GM12892 (cell line): ENCODE measurements at places on chromosomes 4 and X.

- DNase-seq, result no peak
These were observed 142.9 kb upstream of the MBNL3 start for GRCh38 chrX:132631579-132632232.

DNA sequence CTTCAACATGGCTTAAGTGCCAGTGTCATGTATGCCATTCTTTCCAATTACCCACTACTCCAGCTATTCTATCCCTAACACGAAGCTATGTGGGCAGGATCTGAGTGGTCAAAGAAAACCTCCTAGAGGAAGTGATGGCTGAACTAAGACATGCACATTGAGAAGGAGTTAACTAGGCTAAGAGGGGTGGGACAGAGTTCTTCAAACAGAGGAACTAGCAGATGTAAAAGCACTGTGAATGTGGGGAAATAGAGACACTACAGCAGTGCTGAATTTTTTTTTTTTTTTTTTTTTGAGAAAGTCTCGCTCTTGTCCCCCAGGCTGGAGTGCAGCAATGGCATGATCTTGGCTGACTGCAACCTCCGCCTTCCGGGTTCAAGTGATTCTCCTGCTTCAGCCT lies 6.2 kb downstream of the JCHAIN start:
- no peak for DNase-seq

DNA sequence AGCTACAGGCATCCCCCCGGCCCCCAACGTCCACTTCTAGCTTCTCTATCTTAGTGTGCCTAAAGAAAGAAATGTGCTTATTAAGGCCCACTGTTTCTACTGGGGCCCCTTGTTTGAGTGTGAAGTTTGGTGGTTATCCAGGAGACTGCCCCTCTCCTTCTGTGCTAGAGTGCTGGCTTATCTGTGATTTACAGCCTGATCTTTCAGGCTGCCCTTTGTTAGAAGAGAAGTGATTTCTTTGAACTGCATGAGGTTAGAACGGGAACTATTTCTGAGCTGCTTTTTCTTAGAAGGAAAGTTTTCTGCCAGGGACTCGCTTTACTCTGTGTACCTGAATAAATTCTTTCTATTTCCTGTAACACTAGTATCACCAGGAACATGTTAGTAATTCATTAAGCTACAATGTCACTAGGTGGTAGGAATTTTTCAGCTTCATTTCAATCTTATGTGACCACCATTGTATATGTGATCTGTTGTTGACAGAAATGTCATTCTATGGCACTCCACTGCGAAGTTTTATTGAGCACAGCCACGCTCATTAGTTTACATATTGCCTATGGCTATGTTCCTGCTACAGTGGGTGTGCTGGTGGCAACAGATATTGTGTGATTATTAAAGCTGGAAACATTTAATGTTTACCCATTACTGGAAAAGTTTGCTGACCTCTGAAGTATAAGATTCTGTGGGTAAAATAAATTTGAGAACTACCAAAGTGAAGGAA lies 193.8 kb upstream of the CXorf51B start:
- DNase-seq, result no peak

- DNase-seq, result no peak
These were observed 13.8 kb downstream of the GPM6B start for GRCh38 chrX:13803116-13803515.

DNA sequence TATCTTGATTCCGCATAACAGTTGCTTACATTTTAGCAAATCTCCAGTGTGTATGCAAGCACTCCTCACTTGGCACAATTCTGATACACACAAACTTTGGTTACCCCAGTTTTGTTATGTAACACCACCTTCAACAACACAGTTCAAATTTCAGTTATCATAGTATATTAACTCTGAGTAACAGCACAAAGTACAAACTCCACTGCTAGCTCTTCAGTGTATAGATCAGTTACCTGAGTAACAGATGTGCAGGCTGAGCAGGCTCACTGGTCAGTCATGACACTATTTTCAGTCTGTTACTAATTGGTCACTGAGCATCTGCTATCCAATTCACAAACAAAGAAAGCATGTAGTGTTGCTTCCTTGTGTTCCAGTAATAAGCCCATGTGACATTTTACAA lies 55.4 kb downstream of the PKD2 start:
- DNase-seq, result no peak

DNA sequence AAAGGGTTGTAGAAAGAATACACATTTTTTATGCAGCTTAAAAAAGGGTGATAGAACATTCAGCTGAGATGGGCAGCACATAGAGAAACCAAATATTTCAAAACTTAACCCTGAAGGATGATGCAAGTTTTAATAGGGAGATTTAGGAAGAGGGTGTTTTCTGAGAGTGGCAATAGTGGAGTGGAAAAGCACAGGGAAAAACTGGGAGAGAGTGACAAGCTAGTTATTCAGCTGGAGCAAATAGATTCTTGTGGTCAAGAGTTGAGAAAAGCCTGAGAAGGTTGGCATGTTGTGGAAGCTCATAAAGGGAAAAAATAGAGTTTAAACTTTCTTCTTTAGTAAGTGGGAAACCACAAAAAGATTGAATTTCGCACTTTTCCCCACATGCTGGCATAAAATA lies 359.6 kb upstream of the PITX2 start:
- DNase-seq, result no peak

DNA sequence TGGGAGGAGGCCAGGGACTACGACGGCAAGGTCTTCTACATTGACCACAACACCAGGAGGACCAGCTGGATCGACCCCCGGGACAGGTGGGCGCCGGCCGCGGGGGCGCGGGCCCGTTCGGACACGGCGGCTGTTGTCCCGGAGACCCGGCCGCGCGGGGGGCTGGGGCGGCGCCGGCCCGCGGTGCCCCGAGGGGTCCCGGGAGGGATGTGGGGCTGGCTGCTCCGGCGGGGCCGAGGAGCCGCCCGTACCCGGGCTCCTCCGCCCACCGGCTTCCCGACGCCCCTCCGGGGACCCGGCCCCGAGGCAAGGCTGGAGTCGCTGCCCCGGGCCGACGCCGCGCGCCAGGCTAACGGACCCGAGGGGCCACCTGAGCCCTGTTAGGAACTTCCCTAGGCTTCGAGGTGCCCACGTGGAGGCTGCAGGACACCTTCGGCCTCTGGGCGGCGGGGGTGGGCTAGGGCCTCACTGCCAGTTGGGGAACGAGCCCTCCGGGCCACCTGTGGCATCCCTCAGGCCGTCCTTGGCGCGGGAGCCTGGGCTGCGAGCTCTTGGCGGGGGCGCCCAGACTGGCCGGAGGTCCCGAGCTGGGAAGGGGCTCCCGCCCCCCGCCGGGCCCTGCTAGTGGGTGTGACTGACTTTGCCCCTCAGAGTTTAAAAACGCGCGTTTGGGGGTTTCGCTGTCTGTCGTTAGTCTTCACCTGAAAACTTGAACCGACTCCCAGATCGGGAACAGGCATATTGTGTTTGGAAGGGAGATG lies 660 bp downstream of the WWC2 start:
- DNase-seq, result peak; percentile 11

GRCh38 chr4:56746639-56747038 lies 65.5 kb upstream of the HOPX start:
- no peak for DNase-seq

DNA sequence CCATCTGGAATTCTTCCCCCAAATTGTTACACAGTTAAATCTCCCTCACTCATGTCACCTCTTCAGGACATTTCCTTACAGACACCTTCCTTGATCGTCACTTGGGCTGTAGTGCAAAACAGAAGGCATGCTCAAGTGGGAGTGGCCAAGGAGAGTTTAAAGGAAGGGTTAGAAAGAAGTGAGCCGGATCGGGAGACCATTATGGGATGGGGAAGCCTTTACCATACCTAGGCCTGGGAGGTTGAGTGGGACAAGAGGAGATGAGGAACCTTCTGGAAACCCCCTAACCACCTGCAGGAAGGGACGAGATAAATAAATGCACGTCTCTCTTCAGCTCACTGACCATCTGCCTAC lies 102.7 kb downstream of the UCHL1 start:
- DNase-seq, result no peak

- DNase-seq, result no peak
These were observed 146.0 kb downstream of the STIM2 start for GRCh38 chr4:27006646-27007045.

- no peak for DNase-seq
These were observed 4.2 kb downstream of the GRIPAP1 start for GRCh38 chrX:48997865-48998264.

DNA sequence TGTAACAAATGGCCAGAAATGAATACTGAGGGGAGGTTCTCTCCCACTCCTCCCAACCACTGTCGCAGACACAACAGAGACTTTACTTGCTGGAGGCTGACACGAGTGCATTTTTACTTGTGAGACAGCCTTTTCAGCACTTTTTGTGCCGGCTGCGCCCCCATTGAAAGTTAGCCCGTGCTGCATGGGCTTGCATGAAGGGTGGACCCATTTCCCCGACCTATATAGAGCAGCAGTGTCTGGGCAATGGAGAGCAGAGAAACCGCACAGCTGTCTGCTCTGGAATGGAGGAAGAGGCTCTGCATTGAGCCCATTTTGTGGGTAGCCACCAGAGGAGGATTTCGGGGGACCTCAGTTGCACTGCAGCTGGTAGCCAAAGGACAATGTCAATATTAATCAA lies 208.8 kb downstream of the UGT8 start:
- DNase-seq, result no peak

- no peak for DNase-seq
These were observed 10.4 kb downstream of the ANOS1 start for GRCh38 chrX:8721536-8721935.

DNA sequence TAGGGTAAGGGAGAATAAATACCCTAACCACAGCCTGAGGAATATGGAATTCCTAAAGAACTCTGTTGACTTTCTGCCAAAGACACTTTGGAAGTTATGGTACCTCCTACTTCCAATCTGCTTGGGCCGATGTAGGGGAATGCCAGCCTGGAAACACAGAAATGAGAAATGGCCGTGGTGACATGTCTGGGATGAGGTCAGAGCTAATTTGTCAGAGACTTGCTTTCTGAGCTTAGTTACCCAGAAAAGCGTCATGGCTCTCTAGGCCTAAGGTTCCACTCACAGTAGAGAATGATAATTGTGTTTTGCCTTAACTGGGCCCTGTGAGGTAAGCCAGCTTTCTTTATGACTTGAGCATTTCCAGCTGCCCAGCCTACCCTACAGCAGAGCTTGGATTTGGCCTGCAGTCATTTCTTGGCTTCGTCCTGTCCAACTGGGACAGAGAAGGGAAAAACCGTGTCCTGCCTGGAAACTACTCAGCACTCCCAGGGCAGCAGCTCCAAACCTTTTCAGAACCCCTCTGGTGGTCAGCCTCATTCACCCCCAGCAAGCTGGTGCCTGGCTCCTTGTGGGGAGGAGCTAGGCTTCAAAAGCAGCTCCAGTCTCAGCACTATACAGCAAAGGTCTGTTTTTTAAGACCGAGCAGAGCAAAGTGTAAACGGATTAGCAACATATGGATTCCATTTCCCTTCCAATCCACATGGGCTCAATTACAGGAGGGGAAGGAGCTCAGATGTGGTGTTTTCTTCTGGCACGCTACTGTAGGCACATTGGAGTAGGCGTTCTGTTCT lies 92.3 kb downstream of the RLIM start:
- DNase-seq, result no peak
